ENCODE measurements at places on chromosomes 1 and 21.

DNA sequence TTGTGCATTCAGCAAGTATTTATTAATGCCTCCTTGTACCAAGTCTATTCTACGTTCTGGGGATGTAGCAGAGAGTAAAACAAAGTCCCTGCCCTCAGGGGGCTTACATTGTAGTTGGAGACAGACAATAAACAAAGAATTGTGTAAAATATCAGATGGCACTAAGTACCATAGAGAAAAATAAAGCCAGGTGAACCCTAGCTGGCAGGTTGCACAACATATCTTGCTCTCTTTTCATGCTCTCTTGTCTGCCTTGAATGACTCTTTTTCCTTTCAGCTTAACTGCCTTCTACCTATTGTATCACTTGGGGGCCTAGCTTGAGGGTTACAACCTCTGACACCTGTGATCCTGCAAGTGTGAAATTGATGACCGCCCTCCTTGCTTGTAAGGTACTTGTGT lies 20.7 kb upstream of the FASLG start:
- DNase-seq, result no peak

- DNase-seq, result no peak
These were observed 156.5 kb downstream of the FGGY start for GRCh38 chr1:59453297-59453968.

DNA sequence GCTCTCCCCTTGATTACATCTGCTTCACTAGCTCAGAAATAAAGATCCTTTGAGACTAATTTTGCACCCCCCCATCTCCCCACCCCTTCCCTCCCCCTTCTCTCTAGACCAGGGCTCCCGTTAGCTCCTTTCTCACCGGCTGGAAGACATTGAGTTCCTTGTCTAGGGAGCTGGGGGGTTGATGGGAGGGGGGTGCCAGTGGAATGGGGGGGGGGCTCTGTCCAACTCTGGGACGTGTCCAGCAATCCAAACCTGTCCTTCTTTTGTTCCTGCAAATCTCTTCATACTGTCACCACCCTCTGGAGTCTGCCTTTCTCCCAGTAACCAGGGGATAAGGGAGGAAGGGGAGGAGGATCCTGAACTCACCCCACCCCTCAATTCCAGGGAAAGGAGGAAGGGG lies 61.9 kb downstream of the RHBG start:
- no peak for DNase-seq

- DNase-seq, result no peak
These were observed 30.7 kb downstream of the CD58 start for GRCh38 chr1:116540088-116540487.

DNA sequence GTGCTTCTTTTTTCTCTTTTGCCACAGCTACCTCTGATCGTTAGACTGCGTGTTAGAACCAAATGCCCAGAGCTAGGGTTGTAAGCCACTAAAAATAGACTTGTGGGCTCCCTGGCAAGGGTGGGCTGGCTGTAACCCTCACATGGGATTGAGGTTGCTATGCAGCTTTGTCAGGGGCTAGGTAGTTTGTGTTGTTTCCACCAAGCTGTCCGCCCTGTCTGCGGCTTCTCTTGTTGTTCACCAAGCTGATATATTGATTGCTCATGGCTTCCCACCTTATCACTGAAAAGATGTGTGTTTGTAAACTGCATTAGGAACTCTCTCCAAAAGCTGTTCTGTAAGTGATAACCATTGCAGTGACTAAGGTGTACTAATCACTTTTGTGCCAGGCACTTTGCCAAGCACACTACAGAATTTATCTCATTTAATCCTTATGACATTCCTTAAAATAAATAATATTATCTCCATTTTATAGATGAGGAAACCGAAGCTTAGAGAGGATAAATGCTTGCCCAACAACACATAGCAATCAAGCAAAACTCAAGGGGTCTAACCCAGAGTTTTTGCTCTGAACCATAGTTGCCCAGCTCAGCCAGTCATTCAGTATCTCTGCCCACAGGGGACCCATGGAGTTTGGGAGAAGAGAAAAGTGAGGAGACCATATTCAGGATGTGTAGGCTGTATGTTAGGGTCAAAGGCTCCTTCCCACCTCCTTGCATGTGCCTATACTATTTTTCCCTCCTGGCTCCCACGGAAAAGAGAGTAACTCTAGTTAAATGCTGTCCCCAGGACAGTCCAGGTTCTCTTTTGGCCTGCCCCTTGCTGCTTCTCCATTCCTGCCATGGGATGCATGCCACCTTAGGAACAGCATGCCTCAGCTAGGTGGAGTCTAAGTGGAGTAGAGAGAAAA lies 42.2 kb upstream of the TARBP1 start:
- DNase-seq, result no peak

DNA sequence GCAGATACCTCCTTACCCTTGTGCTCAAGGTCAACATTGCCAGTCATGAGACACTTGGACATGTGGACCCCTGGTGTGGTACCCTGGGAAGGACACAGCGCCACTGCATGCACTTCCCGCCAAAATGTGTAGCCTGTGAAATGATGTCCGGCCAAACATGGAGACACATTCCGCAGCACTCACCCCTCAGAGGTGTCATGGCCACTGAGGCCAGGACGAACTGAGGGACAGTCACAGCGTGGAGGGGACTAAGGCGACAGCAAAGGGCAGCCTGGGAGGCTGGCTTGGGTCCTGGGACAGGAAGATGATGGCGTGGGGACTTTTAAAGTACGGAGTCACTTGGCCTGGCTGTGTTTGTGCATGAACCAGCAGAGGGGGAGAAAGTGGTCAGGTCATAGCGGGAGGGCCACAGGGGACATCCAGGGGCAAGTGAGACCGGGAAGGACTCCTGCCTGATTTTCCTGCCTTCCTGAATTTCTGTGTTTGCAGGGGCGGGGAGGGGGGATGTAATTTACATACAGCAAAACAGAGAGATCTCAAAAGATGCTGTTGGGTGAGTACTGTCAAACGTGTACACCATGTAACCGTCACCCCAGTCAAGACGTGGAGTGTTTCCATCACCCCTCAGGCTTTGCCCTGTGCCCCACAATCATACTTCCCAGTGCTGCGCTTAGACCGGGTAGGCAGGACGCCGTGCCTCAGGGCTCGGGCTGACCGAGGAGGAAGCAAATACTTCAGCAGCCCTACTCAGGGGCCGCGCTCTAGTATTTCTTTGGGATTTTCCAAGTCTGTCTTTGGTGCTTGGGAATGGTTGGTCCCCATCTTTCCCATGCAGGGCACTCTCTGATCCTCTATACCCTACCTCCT lies 45.2 kb downstream of the WDR4 start:
- no peak for DNase-seq

DNA sequence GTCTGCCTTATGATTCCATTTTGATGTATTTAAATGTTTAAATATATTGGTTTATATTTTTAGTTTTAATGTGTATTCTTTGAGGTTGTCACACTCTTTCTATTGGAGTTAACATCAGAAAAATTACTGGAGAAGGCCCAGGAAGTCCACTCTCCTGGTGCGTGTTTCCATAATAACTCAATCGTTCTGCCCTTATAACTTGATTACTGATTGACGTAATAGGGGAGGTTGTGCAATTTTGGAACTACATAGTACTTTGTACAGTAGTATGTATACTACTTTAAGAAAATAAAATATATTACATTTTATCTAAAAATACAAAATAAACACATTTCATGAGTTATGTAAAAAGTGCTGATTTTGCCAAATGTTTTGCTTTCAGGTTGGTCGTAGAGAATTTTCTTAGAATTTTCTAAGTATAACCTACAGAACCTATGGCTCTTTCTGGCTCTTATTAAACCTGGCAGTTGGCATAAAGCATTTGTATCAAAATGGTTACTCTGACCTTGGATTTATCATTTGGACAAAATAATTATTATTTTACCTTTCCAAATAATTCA lies 5.7 kb downstream of the PLA2G4A start:
- DNase-seq, result no peak

DNA sequence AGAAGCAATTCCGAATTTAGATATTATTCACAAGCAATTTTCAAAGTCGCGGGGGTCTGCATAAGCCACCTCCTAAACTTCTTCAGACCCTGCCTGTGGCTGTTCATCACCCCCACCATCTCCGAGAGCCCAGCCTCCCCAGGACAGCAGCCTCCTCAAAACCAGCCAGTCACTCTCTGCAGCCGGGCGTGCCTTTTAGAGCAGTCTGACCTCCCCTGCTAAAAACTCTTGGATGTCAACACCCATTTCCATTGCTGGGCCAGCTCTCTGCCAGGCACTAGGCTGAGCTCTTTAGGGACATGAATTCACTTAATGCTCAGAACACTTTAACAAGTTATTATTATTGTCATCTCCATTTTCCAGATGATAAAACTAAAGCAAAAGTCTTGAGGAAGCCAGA lies 11.7 kb downstream of the ADPRS start:
- DNase-seq, result no peak

DNA sequence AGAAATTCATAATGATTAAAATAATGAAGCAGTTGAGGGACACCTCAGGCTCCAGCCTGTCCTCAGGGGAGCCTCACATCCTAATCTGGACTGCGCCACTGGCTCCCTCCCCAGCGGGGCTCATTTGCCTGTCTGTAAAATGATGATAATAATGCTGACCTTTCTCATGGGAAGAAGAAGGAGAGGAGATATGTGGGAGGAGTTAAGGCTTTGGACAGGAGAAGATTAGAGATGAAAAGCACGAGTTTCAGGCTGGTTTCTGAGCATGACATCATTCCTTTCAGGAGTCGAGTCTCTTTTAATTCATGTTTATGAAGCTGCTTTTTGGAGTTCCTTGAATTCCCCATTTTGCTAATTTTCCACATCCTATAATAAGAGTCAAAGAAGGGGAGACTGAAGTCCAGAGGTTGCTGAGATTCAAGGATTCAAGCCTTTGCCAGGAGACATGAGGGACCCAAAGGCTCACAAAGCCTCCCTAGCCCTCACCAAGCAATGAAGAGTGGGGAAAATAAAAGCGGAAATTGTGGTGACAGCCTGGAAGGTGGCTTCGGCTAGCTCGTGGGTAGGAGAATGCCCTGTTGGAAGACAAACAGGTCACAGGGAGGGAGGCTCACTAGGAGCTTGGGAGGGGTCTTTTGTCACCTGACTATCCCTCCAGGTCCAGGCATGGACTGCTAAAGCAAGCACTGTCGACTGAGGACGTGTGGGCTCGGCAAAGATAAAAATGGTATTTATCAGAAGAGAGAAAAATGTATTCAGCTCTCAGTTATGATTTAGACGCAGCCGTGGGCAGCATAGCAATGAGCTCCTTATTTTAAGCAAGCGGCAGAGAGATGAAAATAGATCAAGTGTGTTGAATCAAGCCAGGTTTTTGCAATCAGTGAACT lies 27.5 kb upstream of the STMN1 start:
- DNase-seq, result peak; percentile 31

- DNase-seq, result no peak
These were observed 11.0 kb upstream of the TNFRSF8 start for GRCh38 chr1:12052008-12052573.

- DNase-seq, result peak; percentile 84
These were observed 53.5 kb upstream of the CNTN2 start for GRCh38 chr1:204989266-204990058.
